Endothelial cell of umbilical vein (primary cell): ENCODE measurements at places on chromosomes 6 and 20. TPM values are rescaled to one million over a fixed set of nuclear protein-coding genes. Genes with fewer than 3 reads are reported as not detected.

Gene RIMS4
- polyA plus RNA-seq, result not detected in 2 replicates

Gene NRSN1
- not detected in 2 replicates for polyA plus RNA-seq

Gene LSM14B
- 32.5 and 37.0 TPM in 2 replicates for polyA plus RNA-seq

Gene MUC21
- polyA plus RNA-seq, result not detected in 2 replicates

Gene ZSCAN23
- polyA plus RNA-seq, result 0.28 and 0.53 TPM in 2 replicates

Gene HRH3
- not detected in 2 replicates for polyA plus RNA-seq
